ENCODE measurements at places on chromosomes 1 and 21. TPM values are rescaled to one million over a fixed set of nuclear protein-coding genes. Genes with fewer than 3 reads are reported as not detected.
A peak's percentile ranks its signal among the peaks of the same experiment; 100 is the strongest.

Gene SYT14
- 1.0 TPM for total RNA-seq

Gene HCN3
- total RNA-seq, result 4.3 TPM

- no peak for DNase-seq
Observed at GRCh38 chr1:190507357-190507756, 29.7 kb upstream of the BRINP3 start.

GRCh38 chr1:167669209-167670124 lies 39.4 kb downstream of the RCSD1 start:
- DNase-seq, result no peak

GRCh38 chr21:45478115-45478801 lies 64.0 kb downstream of the SLC19A1 start:
- peak; percentile 13 for DNase-seq

Gene TBX19
- total RNA-seq, result 1.8 TPM

Gene GSTM1
- total RNA-seq, result 17.8 TPM

DNA sequence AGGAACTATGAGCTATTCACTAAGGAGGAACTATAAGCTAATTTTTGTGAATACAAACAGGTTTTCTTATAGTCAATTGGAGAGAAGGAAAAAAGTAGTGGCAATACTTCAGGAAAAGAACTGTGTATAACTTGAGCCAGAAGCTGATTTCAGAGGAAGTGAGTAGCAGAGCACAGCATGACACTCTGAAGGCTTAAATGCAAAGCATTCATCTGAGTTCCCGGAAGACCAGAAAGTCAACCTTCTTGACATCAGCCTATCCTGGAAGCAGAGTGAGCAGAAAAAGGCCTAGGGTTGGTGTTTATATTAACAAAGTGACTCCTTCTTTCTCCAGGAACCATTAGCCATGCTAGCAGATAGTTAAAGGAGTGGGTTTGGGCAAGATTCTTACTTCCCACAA lies 545.2 kb downstream of the MRPL39 start:
- DNase-seq, result no peak

Gene APCS
- not detected for total RNA-seq

DNA sequence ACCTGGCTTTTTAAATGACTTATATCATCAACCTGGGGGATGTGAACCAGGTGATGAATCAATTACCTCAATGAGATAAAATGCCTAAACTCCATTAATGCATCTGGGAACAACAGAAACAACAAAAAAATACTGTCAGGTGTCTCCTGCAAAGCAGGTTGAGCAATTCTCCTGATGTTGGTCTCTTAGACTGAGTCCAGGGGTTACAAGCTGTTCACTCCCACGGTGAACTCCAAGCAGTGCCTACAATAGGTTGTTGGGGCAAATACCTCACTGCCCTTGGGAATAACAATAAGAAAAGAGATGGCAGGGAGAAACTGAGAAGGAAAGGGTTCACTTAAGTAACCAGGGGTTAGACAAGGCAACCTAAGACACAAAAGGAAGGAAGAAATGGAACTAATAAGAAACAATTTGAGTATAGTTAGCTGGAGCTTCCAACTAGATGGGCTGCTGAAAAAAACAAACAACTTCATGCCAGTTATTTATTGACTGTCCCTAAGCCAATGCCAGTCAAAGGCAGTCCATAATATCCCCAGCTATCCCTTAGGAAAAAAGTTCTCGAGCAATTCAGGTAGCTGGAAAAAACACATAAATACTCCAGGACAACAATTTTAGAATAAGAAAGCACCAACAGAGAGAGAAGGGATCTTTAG lies 97.6 kb upstream of the MAGI3 start:
- no peak for DNase-seq

DNA sequence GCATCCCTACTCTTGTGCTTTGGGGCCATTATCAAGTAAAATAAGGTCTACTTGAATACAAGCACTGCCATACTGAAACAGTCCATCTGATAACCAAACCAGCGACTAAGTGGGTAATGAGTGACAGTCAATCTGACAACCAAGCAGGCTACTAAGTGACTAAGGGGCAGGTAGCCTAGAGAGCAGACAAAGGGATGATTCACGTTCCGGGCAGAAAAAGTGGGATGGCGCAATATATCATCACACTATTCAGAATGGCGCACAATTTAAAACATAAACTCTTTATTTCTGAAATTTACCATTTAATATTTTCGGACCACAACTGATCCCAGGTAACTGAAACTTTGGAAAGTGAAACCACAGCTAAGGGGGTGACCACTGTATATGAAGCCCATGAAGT lies 17.7 kb downstream of the NGF start:
- no peak for DNase-seq

DNA sequence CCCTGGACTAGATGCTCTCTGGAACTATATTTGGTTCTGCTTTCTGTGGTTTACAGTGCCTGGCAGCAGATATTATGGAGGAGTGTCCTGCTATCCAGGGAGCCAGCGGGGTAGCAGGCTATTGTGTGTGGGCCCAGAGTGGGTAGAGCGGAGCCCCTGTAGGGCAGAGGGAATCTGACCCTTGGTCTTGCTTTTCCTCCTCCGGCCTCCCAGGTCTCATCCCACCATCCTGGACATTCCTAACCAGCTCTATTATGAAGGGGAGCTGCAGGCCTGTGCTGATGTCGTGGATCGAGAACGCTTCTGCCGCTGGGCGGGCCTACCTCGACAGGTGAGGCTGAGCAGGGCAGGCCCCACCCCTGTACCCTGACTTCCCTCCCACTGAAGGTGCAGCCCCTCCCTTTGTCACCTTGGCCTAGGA lies 9.1 kb downstream of the RHOC start:
- no peak for DNase-seq

All from chondrocyte (in vitro differentiated cells).